Esophagus squamous epithelium (tissue), 5 donors: ENCODE measurements at places on chromosomes 2 and 18.

GRCh38 chr2:47265751-47266231, 110.7 kb upstream of the STPG4 start:
- DNase-seq: no peak

DNA sequence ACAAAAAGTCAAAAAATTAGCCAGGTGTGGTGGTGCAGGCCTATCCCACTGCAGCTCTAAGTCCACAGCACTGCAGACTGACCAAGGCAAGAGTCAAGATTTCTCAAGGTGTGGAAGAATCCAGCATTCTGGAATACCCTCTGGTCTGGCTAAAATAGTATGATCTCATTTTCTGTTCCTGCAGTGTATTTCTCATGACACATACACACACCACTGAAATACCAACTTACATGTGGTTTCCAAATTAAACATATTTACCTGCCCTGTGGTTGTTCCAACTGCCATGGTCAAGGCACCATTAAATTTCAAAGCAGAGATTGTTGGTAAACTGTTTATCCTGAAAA, 30.9 kb downstream of the NOL10 start:
- DNase-seq: no peak

- no peak for DNase-seq
Measured at GRCh38 chr18:47215554-47216138, 35.8 kb downstream of the SKOR2 start.

- no peak for DNase-seq
Measured at GRCh38 chr2:179675435-179675834, 186.0 kb downstream of the ZNF385B start.

DNA sequence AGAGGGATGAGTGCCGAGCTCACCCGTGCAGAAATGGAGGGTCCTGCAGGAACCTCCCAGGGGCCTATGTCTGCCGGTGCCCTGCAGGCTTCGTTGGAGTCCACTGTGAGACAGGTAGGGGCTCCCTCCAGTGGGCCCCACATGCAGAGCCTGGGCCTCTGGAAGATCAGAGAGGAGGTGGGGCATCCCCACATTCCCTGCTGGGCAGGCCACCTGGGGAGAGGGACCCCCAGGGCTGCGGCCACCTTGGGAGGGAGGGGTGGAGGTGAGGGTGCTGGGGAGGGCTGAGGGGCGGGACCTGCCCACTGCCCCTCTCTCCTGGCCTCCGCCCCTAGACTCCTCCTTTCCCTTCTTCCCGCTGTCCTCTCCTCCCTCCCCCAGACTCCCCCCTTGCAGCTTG, 38.5 kb downstream of the MTERF4 start:
- no peak for DNase-seq

- no peak for DNase-seq
Measured at GRCh38 chr18:5413447-5413846, 117.9 kb upstream of the ZBTB14 start.

DNA sequence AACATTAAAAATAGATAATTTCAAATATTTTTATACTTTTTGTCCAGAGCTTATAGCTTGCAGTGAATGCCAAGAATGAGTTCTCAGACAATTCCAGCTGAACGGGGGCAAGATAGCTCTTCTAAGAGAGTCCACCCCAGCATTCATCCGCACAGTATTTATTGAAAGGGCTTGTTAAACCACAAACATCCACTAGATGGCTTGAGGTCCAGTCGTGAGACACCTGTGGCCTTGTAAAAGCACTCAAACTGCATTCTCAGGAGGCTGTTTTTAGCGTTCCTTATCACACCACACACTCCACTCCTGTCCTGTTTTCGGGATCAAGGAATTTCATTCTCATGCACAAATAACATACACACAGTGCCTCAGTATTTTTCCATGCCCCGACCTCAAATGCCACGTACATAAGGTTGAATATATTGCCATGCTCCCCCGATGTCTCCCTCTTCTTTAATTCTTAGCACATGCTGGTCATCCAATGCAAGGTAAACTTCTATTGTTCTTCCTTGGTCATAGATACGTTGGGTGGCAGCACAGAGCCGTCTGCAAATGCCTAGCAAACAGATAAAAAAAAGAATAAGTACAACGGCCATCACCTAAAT, 47.4 kb downstream of the DNAJC10 start:
- no peak for DNase-seq

DNA sequence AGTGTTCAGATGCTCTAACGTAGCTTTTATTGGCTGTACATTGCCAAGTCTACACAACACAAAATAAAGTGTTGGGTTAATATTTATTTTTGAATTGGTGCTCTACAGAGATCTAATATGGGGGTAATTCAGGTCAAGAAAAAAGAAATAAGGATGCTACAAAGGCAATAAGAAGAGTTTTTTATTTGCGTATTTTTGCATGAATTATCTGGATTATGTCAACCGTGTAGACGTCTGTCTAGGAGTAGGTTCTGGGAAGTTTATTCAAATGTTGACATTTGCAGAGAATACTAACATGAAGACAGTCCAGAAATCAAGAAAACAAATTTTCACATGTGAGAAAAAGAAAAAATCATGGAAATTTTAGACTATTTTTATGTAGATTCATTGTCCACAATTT, 876.7 kb upstream of the POU3F3 start:
- DNase-seq: no peak

GRCh38 chr18:60469387-60470100, 97.0 kb upstream of the MC4R start:
- DNase-seq: no peak

- no peak for DNase-seq
Measured at GRCh38 chr18:56726906-56727305, 75.7 kb downstream of the WDR7 start.

DNA sequence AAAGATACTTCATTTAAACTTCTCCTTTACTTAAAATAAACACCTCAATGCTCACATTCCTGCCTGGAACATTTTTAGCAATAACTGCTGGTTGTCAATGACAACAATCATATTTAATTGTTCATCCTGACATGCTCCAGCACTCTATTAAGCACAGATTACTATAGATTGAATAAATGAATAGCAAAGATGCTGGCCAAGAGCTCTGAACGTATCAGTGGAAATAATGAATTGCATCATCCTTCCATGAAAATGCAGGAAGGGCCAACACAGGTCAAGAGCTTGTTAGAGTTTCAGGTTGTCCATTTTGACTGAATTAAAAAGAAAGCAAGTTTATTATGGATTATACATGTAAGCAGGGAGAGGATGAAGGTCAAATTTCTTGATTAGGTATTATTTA, 994.0 kb downstream of the TSN start:
- no peak for DNase-seq

DNA sequence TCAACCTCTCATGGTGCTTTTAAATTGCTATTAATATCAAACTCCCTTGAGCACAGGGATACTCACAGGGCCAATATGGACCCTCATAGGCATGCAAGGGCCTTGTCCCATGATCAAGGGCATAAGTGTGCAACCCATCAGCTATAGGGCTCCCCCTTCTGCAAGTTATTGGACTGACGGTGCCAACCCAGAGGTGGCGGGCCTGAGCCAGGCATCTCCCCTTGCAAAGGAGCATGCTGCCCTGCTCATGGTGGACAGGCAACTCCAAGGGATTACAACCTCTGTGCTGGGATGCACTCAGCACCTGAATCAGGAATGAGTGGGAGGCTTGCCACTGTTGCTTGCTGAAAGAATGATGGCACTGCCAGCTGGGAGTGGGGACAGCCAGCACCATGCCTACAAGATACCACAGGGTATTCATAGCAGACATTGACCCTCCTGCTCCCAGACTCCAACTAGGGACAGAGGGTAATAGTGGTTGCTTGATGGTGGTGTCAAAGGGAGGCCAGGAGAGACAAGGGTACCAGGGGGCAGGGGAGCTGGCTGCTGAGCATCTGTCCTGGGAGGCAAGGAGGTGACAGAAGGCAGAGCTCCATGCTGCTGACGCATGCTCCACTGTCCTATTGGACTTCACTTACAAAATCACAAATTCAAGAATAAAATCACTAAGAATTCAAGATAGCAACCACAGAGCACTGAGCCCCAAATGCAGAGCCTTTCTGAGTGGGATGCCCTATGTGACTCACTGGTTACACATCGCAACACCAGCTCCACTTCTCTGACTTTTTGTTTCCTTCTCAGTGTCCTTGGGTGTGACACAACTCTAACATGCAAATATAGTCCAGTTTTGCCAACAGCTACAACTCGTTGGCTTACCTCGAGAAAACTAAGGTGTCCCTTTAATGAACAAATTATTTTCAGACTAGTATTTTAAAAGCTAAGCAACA, 157.1 kb upstream of the CCDC150 start:
- DNase-seq: no peak

GRCh38 chr18:45997700-45998151, 30.6 kb upstream of the EPG5 start:
- DNase-seq: no peak

DNA sequence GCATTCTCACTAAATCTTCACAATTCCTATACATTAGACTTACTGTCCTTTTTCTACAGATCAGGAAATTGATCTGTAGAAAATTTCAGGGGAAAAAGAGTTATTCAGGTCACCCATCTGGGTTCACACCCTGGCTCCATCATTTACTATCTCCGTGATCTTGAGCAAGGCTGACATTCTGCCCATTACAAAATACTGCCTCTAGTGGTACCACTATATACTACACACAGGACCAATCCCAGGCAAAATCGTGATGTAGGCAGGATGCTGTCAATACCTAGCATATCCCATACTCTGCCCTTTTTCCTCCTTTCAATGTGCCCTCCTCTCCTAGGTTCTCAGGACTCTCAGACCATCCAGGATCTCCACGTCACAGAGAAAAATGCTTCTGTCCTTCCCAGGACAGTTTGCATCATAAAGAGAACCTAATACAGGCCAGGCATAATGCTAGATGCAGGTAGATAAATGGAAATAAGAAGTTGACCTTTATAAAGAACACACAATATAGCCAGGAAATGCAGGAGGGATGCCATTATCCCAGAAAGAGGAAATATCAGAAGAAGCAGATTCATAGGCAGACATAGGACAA, 101.9 kb downstream of the CDH20 start:
- no peak for DNase-seq

DNA sequence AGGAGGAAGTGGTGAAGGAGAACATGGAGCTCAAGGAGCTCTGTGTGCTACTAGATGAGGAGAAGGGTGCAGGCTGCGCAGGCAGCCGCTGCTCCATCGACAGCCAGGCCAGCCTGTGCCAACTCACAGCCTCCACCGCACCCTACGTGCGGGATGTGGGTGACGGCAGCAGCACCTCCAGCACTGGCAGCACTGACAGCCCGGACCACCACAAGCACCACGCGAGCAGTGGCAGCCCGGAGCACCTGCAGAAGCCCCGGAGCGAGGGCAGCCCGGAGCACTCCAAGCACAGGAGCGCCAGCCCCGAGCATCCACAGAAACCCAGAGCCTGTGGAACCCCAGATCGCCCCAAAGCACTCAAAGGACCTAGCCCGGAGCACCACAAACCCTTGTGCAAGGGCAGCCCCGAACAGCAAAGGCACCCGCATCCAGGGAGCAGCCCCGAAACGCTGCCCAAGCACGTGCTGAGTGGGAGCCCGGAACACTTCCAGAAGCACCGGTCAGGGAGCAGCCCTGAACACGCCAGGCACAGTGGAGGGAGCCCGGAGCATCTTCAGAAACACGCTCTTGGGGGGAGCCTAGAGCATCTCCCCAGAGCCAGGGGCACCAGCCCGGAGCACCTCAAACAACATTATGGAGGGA, 9.0 kb downstream of the CCDC85A start:
- no peak for DNase-seq

GRCh38 chr2:53896864-53897263, 37.1 kb upstream of the GPR75 start:
- no peak for DNase-seq

DNA sequence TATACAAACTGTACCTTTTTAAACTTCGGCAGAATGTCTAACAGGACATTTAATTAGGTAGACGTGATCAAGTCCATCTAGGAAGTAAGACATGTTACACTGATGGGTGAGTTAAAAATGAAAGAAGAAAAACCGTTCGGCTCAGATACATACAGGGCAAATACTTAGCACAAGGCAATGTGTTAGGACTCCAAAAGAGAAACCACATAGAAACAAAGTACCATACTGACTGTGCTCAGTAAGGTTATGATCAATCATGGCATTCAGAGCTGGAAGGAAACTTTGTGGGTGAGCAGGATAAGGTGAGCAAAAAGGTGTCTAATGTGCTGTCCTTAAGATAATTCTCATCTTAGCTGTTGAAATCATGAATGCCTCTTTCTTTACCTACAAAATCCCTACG, 211.9 kb downstream of the STK39 start:
- no peak for DNase-seq

GRCh38 chr2:66548422-66548821, 113.5 kb downstream of the MEIS1 start:
- DNase-seq: no peak

- no peak for DNase-seq
Measured at GRCh38 chr2:123606631-123607030, 418.5 kb upstream of the CNTNAP5 start.

DNA sequence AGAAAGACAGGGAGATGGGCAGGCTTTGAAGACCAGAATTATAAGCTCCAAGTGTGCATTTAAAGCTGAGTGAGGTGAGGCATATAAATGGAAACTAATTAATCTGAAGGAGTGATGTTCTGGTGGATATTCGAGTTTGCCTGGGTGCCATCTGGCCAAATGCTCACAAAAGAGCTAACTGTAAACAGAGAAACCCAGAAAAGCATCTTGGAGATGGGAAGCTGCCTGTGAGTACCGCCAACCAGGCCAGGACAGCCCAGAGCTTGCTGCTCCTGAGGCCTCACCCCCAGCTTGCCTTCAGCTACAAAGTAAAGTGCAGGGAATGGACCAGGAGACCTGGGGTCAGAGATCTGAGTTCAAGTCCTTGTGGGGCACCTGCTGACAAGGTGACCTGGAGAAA, 446.1 kb upstream of the MYT1L start:
- no peak for DNase-seq

DNA sequence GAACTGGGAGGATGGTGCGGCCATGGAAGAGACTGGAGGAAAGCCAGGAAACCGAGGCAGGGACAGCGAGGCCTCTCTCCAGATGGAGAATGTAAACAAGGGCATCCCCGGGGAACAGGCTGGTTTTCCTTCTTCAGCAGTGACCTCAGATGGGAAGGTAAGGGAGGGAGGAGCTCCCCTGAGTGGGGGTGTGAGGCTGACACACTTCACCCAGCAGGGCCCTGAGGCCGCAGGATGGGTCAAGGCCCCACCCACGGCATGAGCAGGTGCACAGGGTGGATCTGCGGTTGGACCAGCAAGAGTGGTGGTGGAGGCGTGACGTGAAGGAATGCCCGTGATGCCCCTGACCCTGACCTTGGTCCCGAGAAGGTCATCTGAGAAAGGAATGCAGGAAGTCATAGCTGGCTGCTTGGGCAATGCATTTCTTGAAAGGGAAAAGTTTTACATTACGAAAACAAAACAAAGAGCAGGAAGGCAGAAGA, 48.1 kb downstream of the ADCY3 start:
- DNase-seq: no peak
